ENCODE measurements at places on chromosomes 2 and 18. TPM values are rescaled to one million over a fixed set of nuclear protein-coding genes. Genes with fewer than 3 reads are reported as not detected.

The CCDC150 gene
- 1.6 TPM for total RNA-seq

The ASPRV1 gene
- 0.34 TPM for total RNA-seq

The CNRIP1 gene
- 62.9 TPM for total RNA-seq

The ARPC2 gene
- 337 TPM for total RNA-seq

The SERPINB11 gene
- not detected for total RNA-seq

The FAM210A gene
- total RNA-seq, result 7.9 TPM

The CCDC178 gene
- total RNA-seq, result not detected

The KCNK3 gene
- total RNA-seq, result not detected

The ERBB4 gene
- not detected for total RNA-seq

The TIGD1 gene
- total RNA-seq, result 2.1 TPM

The MROH2A gene
- total RNA-seq, result not detected

The TEX44 gene
- total RNA-seq, result not detected

The FBXO15 gene
- total RNA-seq, result 0.34 TPM

The EMILIN1 gene
- 191 TPM for total RNA-seq

The ATP5MC3 gene
- 140 TPM for total RNA-seq

The SCN7A gene
- total RNA-seq, result 0.74 TPM

The GAREM2 gene
- 0.45 TPM for total RNA-seq

The PARD3B gene
- 2.5 TPM for total RNA-seq

The RIT2 gene
- total RNA-seq, result not detected

The CKAP2L gene
- 19.8 TPM for total RNA-seq

The IL36G gene
- total RNA-seq, result not detected

The TCF23 gene
- not detected for total RNA-seq

The PTPRM gene
- total RNA-seq, result 15.8 TPM

The TGFA gene
- not detected for total RNA-seq

The GCG gene
- not detected for total RNA-seq

The ALKAL2 gene
- total RNA-seq, result not detected

The TRIM54 gene
- not detected for total RNA-seq

The UGT1A1 gene
- total RNA-seq, result not detected

The MDH1B gene
- total RNA-seq, result 0.34 TPM

The LCT gene
- not detected for total RNA-seq

The SIX3 gene
- not detected for total RNA-seq

The SULT1C2 gene
- under 0.01 TPM for total RNA-seq

The NEB gene
- total RNA-seq, result 0.17 TPM

The SESTD1 gene
- 12.3 TPM for total RNA-seq

The NCKAP5 gene
- total RNA-seq, result under 0.01 TPM

The CPO gene
- not detected for total RNA-seq

The ALK gene
- not detected for total RNA-seq

The MC4R gene
- 0.15 TPM for total RNA-seq

The CLEC4F gene
- not detected for total RNA-seq

The COL3A1 gene
- total RNA-seq, result 652 TPM

The SCN3A gene
- total RNA-seq, result 0.17 TPM

The PECR gene
- 7.0 TPM for total RNA-seq
